ENCODE measurements at places on chromosomes 4 and X.

GRCh38 chrX:49237060-49237459, 1.8 kb downstream of the CCDC22 start:
- peak; percentile 75 for DNase-seq

DNA sequence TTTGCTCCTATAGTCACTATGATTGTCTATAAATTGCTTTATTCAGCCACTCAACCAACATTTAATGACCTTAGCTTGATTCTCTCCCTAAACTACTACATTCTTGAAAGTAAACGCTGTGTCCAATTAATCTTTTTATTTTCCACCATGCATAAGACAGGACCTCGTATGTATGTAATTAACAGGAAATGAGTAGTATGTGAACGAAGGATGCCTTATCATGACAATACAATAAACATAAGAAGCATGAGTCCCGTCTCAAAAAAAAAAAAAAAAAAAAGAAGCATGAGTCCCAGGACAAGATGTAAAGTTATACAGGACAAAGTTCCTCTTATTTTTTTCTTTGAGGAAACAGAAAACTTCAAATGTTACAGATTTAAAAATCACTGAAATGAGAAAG, 92.5 kb downstream of the PPP3CA start:
- no peak for DNase-seq

DNA sequence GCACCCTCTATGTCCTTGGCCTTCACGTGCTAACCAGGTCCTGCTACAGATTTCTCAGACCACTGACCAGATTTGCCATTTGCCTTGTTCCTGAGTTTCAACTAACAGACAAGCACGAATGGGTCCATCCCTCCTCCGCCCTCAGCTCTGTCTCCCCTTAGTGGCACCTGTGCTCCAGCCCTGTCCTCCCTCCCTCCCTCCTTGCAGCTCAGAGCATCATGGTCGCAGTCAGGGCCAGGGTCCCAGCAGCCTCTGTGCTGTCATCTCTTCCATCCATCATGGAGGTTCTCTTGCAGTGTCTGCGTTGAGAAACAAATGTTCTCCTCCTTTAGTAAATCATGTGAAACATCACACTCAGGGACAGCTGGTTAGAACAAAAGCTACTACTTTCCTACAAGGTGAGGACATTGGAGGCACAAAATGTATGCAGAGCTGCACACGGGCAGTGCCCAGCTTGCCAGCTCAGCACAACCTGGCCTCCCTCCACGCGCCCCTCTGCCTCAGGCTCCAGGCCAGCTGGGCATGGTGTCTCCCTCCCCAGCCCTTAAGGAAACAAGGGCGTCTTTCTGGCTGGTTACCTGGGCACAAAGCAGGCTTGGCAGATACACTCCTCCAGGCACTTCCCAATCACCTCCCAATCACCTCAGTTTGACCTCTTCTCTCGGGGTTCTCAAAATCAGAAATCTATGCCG, 79.5 kb upstream of the ATP6AP2 start:
- DNase-seq = no peak

DNA sequence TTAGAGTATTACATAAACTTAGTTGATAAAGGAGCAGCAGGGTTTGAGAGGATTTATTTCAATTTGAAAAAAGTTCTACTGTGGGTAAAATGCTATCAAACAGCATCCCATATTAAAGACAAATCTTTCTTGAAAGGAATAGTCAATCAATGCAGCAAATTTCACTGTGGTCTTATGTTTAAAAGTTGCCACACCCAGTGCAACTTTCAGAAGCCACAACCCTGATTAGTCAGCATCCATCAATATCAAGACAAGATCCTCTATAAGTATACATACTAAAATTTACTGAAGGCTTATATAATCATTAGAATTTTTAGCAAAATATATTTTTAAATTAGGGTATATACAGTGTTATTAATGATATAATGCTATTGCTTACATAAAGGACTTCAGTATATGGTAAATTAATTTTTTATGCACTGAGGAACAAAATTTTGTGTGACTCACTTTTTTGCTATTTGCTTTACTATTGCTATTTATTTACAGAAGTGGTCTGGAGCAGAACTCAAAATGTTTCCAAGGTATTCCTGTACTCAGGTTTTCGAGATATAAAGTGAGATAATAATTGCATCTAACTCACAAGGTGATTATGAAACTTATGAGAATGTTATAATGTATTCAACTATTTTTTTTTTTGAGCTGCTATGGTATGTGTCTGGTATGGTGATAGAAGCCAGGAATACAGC, 1127.6 kb downstream of the ADGRL3 start:
- no peak for DNase-seq

GRCh38 chr4:84691170-84691691, 108.3 kb downstream of the CDS1 start:
- peak; percentile 74 for DNase-seq

- DNase-seq = no peak
These were observed 3.1 kb upstream of the RFC1 start for GRCh38 chr4:39369301-39369700.

DNA sequence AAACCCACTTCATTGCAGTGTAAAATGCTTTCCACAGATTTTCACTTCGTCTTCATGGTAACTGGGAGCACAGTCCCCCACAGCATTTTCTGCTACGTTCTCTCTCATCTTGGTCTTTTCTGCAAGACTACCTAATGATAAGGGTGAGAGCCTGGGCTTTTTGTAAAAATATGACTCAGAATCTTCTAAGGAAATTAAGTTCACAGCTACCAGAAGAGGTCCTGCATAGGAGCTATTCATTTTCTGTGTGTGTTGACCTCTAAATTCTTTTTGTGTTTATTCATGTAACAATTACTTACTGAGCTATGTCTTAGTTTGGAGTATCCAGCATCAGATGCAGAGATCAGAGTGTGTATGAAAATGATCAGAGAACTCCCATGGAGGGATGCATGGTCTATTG, 192.2 kb downstream of the CPEB2 start:
- DNase-seq = no peak

- no peak for DNase-seq
These were observed 63.4 kb upstream of the PDE5A start for GRCh38 chr4:119692001-119692400.

- DNase-seq = no peak
These were observed 15.7 kb downstream of the HELT start for GRCh38 chr4:185033950-185034349.

- DNase-seq = peak; percentile 25
These were observed 23.5 kb upstream of the SYNPO2 start for GRCh38 chr4:118865091-118865708.

- DNase-seq = peak; percentile 0
These were observed 49.8 kb downstream of the SMPX start for GRCh38 chrX:21708116-21708515.

GRCh38 chrX:47484885-47485284, 1.9 kb upstream of the ZNF41 start:
- DNase-seq = no peak

- no peak for DNase-seq
These were observed 10.5 kb upstream of the TLR3 start for GRCh38 chr4:186058253-186058979.

DNA sequence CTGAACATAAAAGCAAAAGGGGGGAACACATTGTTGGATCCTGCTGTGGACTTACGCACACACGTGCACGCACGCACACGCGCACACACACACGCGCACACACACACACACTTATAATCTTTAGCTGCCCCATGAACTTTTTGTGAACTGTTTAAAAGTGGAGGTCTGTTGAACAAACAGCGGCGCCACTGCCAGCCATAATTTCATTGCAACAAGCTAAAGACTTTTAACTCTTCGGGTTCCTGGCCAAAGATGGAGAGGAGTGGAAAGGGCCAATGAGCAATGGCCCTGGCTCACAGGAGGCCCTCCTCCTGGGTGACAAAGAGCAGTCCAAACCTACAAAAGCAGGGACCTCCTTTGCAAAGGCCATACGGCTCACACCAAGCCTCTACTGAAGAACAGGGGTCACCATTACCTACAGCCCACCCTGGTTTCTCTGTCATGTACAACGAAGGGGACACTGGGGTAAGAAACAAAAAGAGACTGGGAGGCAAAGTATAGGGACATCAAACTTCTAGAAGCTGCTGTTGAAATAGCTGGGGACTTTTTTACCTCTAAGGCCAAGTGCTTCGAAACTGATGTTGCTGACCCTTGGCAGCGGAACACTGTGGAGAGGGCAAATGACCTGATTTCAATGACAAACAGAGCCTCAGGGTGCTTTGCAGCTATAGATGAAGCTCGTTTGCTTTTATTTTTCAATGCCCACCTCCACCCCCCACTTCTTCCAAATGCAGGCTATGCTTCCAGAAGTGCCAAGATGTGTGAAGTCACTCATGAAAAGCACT, 16.7 kb downstream of the BCOR start:
- no peak for DNase-seq

DNA sequence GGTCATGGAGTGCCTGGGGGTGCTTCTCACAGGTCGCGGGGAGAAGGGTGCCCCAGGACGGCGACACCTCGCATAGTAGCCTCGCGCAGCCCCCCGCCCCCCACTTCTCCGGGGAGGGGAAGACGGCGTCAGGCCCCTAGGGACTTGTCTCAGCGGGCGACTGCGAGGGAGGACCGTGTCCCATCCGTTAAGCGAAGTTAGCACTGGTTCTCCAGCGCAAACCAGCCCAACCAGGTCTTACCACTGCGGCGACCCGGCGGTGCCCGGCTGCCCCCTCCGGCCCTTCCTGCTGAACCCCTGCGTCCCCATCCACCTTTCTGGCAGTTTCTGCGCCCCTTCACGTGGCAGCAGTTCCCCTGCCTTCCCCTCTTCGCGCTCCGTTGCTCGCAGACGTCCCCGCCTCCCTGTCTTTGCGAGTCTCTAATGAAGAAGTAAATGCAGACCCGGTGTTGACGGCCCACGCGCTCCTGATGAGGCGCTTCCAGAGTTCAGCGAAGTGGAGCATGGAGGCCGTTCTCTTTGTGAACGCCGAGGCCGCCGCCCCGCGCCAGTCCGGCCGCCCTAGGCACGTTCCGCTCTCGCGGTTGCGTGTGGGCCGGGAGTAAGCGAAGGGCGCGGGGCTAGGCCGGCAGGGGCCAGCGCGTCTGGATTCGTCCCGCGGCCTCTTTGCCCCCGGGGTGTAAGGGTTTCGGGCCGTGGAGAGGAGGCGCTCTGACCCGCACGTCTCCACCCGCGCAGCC, 3.0 kb downstream of the SLIT2 start:
- no peak for DNase-seq

DNA sequence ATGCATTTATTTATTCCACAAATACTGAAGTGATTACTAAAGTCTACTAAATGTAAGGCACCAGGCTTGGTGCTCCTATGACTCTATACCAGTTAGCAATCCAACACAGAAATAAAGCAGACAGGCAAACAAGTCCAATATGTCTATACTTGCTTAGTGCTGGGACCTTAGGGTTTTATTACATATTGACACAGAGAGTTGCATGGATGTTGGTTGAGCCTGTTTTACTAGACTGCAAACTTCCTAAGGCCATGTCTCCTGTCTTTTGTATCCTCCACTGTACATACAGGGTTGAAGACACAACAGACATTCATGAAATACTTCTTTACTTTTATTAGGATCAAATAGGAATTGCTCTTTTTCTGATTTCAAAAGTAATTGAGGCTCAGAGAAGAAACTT, 69.0 kb downstream of the LNX1 start:
- no peak for DNase-seq

- DNase-seq = peak; percentile 46
These were observed 1.7 kb upstream of the FGFRL1 start for GRCh38 chr4:1009542-1010394.
